ENCODE measurements at places on chromosomes 5 and 9.

- DNase-seq = no peak
Observed at GRCh38 chr5:67904366-67904765, 311.2 kb upstream of the PIK3R1 start.

DNA sequence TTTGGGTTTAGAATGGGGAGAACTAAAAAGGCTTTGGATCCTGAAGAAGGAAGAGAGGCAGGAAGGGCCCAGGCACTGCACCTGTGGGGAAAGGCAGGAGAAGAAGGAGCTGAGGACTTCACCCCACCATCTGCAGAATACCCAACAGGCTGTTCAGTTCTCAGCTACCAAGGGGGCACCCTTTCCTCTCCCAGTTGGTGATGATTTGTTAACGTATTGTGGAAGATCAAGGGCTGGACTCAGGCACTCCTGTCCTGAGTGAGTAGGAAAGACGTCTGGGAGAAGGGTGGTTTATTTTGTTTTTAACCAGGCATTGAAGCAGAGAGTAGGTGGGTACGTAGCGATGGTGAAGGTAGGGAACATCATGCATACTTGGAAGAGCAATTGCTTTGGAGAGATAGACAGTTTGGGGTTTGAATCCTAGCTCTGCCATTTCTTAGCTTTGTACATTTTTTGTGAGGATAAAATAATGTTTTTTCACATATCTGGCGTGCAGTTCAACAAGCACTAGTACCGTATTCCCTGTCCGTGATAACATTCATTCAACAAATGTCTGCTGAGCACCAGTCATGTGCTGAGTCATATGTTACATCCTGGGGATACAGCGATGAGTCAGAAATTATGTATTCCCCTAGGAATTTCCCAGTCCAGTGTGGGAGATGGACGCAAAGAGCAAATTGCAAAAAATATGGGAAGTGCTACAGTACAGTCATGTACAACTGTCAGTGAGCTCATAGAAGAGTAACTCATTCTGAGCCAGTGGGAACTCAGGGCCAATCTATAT is 2.1 kb downstream of the MSANTD3 start:
- DNase-seq = no peak

DNA sequence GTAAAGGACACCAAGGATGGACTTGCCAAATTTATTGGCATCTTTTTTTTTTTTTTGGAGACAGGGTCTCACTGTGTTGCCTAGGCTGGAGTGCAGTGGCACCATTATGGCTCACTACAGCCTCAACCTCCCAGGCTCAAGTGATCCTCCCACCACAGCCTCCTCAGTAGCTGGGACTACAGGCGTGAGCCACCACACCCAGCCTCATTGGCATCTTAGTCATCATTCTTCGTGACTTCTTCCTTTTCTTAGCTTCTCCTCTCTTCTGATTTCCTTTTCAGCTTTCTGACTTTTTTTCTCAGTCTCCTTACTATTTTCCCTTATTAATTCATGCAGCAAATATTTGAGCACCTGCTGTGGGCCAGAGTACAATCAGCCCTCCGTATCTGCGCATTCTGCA is 6.1 kb downstream of the MAML1 start:
- DNase-seq = no peak

DNA sequence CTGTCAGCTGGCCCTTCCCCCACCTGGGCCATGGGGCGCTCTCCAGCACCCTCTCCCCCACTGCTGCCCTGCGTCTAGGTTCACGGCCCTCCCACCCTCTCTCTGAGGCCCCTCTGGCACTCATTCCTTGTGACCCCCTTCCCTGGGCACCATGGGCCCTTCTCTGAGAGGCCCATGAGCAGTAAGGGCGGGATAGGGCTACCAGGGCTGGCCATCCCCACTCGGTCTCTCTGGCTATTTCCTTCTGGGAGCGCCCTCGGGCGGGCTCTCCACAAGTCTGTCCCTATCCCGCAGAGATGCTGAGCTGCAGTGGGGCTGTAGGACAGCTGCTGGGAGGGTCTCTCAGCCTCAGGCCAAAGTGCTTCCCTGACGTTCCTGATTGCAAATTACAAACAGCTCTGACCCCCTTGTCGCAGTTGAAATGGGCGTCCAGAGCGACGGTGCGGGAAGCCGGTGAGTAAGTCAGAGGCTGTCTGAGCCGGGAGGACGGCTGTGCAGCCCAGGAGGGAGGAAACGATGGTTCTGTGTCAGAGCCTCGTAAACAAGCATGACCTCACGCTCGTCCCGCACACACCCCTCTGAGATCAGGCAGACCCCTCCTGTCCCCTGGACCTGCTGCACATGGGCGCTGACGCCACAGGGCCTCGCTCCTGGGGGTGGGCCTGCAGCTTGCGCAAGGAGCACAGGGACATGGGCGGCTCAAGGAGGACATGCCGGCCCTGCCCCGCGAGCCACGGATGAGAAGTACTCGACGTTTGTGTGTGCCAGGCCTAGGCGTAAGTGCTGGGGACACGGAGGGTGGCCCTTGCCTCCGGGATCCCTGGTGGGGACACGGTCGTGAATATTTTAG is 36.3 kb upstream of the GFPT2 start:
- no peak for DNase-seq
